Amniotic epithelial cell (primary cell): ENCODE measurements at places on chromosomes 3 and 15.

- peak; percentile 20 for DNase-seq
Observed at GRCh38 chr3:29513236-29513635, 232.4 kb downstream of the RBMS3 start.

DNA sequence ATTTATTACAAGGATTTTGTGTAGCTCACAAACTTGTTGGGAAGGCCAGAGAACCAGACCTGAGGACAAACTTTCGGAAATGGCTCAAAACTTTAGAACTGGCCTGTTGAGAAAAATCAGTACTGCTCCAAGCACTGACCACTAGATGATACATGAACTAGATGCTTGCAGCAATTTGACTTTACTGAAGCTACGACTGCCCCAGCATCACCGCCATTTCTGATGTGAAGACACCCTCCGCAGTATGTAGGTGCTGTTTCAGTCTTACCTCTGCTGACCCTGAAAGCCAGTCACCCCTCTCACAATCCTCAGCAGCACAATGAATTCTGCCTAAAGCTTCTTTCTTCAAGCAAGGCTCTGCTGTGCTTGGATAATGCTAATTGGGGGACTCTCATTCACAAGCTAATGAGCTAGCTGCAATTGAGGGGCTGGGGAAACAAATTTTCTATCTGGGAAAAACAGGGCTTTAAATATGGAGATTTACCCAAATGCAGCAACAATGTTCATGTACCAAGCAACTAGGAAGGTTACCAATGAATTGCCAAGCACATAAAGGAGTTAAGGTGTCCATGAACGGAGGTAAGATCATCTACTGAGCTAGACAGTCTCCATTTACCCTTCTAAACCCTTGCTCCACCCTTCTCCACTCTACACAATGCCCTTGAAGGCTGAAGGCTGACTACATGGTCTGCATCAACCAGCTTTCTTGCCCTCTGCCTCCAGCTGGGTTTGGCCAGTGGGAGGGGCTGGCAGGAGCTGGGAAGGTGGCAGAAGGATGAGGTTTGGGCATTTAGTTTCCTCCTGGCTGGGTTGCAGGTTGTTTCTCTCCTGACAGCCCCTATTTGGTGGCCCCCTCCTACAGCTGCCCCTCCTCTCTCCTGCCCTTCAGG, 53.2 kb upstream of the FSTL1 start:
- no peak for DNase-seq

- no peak for DNase-seq
Observed at GRCh38 chr3:16844791-16845190, 40.0 kb upstream of the PLCL2 start.

GRCh38 chr3:57627976-57628375, 30.8 kb upstream of the ARF4 start:
- DNase-seq = no peak

DNA sequence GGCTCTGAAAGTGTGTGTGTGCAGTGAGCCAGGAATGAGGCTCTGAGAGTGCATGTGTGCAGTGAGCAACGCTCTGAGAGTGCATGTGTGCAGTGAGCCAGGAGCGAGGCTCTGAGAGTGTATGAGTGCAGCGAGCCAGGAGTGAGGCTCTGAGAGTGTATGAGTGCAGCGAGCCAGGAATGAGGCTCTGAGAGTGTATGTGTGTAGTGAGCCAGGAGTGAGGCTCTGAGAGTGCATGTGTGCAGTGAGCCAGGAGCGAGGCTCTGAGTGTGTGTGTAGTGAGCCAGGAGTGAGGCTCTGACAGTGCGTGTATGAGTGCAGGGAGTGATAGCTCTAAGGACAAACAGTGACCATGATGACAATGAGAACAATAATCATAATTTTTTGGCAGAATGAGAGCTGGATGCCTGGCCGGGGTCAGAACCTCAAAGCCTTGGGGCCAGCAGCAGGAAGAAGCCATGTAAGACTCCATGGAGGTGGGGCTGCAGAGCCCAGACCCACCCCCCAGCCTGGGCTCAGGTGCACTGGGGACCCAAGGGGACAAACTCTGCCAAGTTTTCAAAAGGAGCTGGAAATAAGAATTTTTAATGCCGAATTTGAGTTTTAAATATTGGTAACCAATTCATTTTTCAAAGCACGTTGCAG, 85.7 kb upstream of the PRR20G start:
- no peak for DNase-seq

- DNase-seq = no peak
Observed at GRCh38 chr3:8745619-8746370, 12.2 kb downstream of the CAV3 start.

DNA sequence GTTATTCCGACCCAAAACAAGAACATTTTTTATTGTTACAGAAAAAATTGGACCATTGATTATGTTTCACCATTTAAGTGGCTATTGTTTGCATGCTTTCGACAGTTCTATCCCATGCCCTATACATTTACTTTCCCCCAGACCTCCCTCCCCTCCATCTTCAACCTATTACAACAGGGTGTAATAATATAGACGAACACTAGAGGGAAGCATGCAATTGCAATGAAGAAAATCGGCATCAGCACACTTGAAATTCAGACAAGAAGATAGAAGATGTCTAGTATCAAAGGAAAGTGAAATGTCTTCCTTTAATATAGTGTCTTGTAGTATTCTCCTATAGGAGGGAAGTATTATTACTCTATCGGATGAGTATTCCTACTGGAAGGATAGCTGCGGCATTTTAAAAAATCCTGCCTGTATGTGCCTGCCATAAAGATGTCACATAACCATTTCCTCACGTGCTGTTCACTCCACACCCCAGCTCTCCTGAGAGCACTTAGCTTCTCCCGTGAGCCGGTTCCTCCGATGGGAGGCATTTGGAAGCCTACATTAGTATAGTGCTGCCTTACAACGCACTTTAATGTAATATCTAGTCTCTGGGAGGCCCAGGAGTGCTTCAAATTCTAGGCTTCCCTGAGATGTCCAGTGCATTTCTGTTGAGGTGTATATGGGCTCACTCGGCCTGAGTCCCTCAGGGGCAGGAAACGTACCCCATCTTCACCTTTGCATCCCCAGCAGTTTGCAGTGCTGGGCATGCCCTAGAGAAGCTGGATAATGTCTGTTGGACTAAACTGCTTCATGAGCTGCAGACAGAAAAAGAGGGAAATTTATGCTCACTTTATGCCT, 17.8 kb upstream of the ERICH6 start:
- peak; percentile 60 for DNase-seq

- no peak for DNase-seq
Observed at GRCh38 chr15:47988564-47988963, 132.2 kb upstream of the SLC24A5 start.

DNA sequence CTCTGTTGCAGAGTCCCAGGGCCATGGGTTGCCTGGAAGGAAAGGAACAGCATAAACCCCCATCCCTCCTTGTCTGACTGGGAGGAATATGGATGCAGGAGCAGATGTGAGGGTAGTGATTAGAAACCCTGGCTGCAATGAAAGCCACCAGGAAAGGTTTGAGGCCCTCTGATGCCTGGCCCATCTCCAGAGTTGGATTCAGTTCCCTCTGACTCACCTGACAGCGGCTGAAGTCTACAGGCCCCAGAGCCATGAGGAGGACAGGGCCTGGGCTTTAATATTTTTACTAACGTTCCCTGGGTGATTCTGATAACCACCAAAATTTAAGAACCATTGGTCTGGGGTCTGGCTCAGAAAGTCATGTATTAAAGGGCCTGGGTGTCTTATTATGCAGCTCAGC, 214.0 kb downstream of the EPHB1 start:
- no peak for DNase-seq

DNA sequence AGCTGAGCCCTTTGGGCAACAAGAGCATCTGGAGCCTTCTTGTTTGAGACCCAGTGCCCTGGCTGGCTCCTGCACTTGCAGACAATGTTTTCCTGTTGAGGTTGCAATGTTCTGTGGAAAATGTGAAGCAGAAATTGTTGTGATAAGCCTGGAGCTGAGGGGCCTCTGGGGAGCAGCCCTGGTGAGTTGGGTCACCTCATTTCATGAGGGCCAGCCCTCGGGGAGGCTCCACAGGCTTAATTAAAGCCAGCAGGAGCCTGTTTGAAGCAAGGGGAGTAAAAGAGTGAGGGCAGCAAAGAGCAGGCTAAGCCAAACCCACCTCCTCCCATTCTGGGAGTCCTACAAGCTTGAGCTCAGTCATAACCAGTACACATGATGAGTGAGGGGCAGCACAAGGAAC, 154.3 kb downstream of the ALDH1A2 start:
- DNase-seq = no peak

DNA sequence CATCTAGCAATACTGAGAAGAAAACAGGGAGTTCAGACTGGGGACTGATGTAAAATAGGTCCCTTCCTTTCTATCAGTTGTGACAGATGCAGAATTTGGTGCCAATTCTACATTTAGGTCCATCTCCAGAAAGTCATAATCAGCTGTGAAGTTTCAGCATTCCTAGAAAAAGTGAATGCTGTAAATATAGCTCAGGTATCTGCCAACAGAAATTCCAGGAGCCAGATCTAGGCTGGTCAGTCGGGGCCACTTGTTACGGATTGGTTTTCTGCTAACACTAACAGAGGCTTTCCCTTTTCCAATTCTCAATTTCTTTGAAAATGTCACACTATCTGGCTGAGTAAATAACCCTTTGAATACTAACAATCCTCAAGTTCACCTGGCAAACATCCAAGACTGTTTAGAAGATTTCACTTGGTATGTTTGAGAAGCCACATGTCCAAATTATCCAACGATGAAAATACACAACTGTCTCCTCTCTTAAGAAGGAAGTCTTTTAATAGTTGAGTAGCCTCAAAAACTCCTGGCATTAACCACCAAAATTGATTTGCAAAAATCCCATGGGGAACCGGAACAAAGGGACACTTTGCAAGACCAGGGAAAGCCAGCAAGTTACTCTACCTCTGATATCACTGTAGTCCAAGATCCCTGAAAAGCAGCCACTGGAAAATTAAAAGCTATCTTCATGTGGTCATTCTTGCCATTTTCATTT, 222.3 kb downstream of the ZMAT3 start:
- no peak for DNase-seq

- DNase-seq = peak; percentile 6
Observed at GRCh38 chr15:101807345-101807945, 4.1 kb downstream of the OR4F6 start.

DNA sequence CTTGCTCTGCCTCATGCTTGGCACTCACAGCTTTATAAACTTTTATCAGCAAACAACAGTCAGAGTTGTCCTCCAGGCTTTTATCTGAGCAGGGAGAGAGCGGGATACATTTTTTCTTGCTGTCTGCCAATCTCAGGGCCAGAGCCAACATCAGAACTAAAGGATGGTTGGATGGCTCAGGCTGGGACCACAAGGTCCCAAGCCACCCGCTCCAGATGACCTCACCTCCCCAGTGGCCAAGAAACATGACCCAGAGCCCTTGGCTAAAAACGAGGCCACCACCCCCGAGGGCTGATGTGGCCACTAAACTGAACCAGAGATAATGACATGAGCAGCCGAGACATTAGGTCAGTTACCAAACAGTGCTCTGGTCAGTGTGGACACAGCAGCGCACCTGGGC, 18.8 kb upstream of the SPATA12 start:
- DNase-seq = no peak

GRCh38 chr3:154182975-154183374, 61.8 kb downstream of the ARHGEF26 start:
- DNase-seq = no peak

DNA sequence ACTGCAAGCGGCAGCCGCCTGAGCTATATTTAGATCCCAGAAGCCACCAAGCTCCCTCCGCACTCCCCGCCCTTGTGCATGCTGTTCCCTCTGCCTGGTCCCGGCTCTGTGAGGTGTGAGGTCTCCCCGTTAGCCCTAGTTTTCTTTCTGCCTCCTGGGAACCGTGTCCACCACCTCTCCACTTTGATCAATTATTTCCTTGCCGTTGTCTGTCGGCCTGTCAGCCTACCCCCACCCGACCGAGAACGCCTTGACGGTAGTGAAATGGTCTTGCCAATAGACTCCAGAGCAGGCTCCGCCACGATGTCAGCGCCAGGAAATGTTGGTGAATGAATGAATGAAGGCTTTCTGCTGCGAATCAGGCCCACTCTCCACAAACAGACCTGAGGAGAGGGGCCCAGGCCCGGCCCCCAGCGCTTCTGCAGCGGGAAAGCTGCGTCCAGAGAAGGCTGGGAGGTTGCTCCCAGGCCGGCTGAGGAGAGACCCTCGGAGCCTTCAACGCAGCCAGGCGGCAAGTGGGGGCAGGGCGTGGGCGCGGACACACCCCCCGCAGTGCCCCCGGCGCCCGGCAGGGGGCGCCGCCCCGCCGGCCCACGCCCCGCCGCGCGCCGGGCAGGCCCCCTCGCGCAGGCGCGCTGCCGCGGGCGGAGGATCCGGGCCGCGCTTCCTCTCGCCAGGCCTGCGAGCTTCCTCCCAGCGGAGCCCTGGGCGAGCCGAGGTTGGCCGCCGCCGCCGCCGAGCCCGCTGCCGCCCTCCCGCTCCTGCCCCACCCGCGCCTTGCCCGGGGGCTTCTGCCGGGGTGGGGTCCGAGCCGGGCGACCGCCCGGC, at the start of gene CSK:
CSK (plus strand) TSS at position 650 of the 828 bp plus-strand sequence. CDS start 16,218 bp downstream, outside the sequence.
- peak; percentile 44 for DNase-seq

DNA sequence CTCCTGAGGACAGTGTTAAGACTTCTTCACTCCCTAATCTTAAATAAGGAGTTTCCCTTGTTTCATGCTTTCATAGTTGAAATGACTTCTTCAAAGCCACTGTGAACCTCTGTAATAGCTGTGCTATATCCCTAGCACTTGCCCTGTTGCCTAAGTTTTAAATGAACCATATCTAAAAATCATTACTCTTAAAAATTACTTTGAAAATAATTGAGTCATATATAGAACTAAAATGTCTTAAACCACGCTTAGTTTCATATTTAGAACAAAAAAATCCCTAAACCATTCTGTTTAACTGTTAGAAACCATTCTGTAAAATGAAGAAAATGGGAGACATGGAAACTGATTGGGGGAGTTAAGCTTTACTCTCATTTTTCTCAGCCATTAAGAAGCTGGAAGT, 29.8 kb downstream of the DNAJC19 start:
- DNase-seq = no peak

DNA sequence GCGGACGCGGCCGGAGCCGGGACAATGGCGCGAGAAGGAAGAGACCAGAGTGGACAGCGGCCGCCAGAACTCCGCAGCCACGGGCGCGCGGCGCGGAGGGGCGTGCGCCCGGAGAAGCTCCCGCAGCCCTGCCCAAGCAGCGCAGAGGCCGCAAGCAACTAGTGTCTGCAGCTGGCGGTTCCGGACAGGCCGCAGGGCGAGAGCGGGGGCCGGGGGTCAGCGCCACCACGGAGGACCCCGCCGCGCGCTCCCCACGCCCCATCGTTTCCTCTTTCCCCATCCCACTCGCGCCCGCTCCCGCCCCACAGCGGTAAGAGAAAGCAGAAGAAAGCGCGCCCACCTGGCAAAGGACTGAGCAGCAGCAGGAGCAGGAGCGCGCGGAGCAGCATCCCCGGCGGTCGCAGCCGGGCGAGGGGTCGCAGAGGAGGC, 440 bp downstream of the PRTG start:
- DNase-seq = peak; percentile 17

- no peak for DNase-seq
Observed at GRCh38 chr3:150055332-150055731, 84.6 kb upstream of the PFN2 start.

GRCh38 chr3:146881356-146881755, 276.2 kb upstream of the PLSCR5 start:
- DNase-seq = no peak

GRCh38 chr3:56725175-56725574, 42.1 kb upstream of the TASOR start:
- peak; percentile 6 for DNase-seq
